GM13976 (cell line): ENCODE measurements at places on chromosomes 7 and 10.

- DNase-seq, result no peak
Measured at GRCh38 chr10:48589266-48589665, 15.6 kb downstream of the ARHGAP22 start.

GRCh38 chr7:11458736-11459483, 373.1 kb downstream of the THSD7A start:
- DNase-seq, result no peak

GRCh38 chr10:124676416-124677062, 67.6 kb downstream of the FAM53B start:
- DNase-seq, result no peak

DNA sequence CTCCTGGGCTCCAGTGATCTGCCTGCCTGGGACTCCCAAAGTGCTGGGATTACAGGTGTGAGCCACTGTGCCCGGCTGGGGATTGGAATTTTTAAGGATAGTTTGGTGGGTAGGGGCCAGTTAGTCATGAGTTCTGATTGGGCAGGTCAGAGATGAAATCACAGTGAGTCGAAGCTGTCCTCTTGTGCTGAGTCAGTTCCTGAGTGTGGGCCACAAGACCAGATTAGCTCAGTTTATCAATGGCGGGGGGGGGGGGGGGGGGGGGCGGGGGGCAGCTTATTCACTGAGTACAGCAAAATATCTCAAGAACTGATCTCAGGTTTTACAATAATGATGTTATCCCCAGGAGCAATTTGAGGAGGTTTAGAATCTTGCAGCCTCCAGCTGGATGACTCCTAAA, 11.6 kb upstream of the ERCC6 start:
- no peak for DNase-seq

GRCh38 chr10:113199459-113199858, 249.4 kb downstream of the TCF7L2 start:
- DNase-seq, result no peak

DNA sequence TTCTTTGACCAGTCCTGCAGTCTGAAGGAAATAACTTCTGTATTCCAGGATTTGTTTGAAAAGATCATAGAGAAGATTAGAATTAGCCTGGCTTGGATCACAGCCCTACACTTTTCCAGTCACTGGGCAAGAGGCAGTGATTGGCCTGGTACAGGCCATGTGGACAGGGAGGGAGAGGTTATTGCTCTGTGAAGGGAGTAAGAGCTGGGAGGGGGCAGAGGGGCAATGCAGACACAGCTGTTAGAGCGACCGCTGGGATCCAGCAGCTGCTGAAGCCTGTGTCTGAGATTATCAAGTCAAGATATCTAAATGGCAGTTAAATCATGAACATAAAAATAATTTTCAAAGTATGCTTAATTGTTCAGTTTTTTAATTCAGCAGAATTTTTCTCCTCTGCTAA, 257.3 kb downstream of the SDK1 start:
- DNase-seq, result no peak

DNA sequence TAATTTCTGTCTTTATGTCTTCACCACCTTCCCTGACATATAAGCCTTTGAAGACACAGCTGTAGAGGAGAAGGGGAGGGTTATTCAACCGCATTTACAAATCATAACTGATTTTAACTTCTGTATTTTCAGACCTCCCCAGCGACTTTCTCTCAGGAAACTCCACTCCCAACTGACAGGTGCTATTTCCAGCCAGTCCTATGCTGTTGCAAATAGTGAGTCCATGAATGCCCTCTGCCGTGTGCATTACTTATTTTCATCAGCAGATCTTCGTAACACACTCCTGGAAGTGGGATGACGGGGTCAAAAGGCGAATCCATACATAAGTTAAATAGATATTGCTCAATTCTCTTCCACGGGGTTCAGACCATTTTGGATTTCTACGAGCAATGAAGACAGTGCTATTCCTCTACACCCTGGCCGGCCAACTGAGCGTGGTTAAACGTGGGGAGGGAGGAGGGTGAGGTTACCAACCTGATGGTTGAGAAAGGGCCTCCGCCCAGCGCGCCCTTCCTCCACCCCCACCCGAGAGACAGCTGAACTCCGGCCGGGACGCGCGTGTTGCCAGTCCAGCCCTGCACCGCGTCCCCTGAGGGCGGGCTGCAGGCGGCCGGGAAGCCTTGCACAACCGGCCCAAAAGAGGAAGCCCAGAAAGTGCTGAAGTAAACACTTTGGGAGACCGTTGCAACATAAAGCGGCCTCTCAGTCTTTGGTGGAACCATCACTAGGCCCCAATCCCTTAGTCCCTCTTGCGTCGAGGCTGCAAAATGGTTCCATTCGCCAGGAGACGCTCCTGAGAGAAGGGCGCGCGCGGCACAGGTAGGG, at the start of gene APBB1IP:
TSS of gene APBB1IP (plus strand) at position 705 of the 825 bp plus-strand sequence. CDS start 53,986 bp downstream, outside the sequence.
- peak; percentile 62 for DNase-seq

DNA sequence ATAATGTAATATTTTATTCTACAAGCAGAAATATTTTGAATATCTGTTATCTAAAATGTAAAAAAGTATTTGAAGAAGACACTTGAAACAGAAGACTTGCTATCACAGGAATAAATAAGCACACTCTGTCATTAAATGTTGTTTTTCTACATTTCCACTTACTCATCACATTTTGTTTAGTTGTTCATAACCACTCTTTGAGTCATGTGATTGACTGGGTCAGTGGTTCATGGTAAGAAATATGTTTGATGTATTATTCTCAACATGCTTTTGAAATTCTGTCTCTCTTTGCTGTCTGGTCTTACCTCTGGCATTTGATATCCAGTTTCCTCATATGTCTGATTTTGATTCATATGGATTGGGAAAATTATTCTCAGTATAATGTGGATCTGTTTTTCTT, 171.8 kb downstream of the SUGCT start:
- DNase-seq, result no peak

DNA sequence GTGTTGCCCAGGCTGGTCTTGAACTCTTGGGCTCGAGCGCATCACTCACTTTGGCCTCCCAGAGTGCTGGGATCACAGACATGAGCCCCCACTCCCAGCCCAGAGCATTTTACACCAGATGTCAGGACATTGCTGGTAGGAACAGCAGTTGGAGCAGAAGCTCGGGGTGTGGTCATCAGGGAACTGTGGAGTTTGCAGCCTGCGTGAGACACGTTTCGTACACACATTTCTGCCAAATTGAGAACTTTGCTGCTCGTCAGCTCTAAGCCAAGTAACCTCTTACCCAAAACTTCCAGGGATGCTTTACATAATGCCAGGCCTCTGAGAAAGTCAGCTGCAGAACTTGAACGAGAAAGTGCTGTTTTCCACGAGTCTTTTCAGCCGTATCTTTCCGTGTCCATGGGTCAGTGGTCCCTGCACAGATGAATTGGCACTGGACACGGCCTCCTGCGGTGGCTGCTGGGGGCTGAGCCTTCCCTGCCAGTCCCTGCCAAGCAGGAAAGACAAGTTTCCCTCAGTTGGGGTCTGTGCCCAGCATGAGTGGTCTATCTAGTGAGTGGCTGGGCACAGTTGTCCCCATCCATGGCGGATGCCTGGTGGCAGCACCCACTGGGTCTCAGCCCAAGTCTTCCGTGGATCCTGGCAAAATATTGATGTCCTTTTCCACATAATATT, 54.4 kb downstream of the DNAJB6 start:
- no peak for DNase-seq

GRCh38 chr7:82410461-82410860, 33.1 kb downstream of the CACNA2D1 start:
- no peak for DNase-seq

GRCh38 chr7:128121711-128122530, 90.7 kb upstream of the LRRC4 start:
- no peak for DNase-seq

GRCh38 chr7:157129200-157129599, 9.5 kb upstream of the UBE3C start:
- DNase-seq, result no peak

DNA sequence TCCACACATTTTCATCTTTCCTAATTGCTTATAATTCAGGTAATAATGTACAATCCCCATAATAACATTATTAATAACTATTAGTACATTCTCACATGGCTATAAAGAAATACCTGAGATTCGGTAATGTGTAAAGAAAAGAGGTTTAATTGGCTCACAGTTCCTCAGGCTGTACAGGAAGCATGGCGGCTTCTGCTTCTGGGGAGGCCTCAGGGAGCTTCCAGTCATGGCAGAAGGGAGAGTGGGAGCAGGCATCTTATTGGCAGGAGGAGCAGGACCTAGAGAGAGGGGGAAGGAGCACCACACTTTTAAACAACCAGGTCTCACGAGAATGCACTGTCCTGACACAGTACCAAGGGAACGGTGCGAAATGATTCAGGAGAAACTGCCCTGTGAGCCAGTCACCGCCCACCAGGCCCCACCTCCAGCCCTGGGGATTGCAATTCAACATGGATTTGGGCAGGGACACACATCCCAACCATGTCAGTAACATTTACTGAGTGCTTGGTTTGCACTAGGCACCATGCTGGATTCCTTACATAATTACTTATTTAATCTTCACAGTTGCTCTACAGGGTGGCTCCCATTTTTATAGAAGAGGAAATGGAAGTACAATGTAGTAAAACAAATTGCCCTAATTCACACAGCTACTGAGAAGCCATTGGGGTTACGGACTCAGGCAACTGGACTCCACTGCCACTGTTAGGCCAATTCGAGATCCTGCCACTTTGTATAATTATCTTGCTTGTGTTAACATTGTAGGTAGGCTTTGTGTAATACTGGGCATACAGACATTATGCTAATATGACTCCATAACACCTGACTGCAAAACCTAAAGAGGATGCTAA, 8.7 kb upstream of the ESYT2 start:
- DNase-seq, result no peak

GRCh38 chr10:23702977-23703414, 264.1 kb downstream of the OTUD1 start:
- peak; percentile 34 for DNase-seq

DNA sequence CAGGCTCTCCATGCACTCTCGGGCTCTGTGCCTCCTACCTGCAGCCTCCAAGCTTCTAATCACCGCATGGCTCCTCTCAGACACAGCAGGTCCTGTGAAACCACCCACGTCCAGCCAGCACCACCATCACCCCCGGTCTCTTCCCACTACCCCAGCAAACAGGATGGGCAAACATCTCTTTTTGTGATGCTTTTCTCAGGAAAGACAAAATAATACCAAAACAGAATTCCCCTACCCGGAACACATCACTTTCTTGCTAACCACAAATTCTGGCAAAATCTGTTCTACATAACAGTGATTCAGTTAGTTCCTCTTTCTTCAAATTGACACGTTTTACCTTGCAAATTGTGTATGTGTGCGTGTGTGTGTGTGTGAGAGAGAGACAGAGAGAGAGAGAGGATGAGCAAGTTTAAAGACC, 6.5 kb downstream of the SNX8 start:
- DNase-seq, result peak; percentile 63

DNA sequence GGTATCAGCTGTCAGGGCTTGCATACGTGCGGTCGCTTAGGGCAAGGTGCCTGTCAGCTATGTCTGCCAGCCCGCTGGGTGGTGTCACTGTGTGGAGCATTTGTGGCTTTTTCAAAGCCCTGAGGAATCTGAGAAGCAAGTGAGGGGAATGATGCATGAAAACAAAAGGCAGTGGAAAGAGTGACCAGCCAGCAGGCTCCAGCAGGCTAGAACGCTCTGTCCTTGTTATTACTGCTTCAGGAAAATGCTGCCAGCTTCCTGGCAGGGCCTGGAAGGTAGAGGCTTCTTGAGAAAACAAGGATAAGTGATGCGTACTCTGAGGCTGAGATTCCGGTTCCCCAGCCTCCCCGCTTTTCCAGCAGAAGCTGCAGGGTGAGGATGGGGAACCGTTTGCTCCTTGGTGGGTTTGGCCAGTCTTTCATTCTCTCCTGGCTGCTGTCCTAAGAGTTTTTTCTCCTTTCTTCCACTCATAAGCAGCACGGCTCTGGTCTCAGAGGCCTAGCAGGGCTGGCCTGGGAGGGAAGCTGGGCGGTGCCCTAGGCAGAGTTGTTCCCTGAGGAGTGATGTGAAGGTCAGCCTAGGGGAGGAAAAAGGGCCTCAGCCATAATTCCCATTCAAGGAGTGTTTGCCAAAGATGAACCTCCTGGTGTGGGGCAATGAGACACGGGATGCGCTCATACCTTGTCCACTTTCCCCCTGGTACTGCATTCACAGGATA, 42.8 kb upstream of the MKLN1 start:
- no peak for DNase-seq

GRCh38 chr10:88946965-88947590, 5.5 kb downstream of the ACTA2 start:
- no peak for DNase-seq

- no peak for DNase-seq
Measured at GRCh38 chr10:635088-635861, 54.2 kb downstream of the DIP2C start.

DNA sequence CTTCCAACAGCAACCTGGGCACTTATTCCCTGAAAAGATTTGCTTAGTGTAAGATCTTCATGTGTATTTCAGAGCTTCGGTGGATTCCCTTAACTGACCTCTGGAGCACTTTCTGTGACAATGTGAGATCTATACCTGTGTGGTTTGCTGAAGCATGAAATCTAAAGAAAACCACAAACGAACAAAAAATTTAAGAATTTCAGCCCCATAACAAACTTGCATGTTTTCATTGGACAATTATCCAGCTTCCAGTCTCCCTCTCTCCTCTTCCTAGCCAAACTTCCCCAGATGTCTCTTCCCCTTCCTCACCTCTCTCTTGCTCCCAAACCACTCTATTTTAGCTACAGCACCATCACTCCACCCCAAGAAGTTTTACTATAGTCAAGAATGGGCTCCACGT, 279.9 kb upstream of the SORCS1 start:
- DNase-seq, result no peak

DNA sequence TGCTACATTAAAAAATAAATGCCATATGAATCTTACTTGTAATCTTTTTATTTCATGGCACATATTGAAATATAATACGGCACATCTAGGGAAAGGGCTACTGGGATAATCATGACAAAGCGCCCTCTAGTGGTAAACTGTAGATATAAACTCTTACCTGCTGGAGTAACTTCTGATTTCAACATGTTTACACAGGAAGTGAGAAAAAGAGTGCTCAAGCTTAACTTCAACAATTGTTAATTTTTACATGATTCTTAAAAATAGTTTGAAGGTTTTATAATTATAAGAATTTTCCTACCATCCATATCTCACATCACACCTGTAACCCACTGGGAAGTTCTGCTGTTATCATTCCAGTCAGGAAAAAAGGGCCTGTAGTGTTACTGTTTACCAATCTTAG, 2.0 kb upstream of the HEPACAM2 start:
- peak; percentile 29 for DNase-seq

GRCh38 chr10:49320191-49320590, 21.2 kb downstream of the C10orf71 start:
- DNase-seq, result no peak

- DNase-seq, result no peak
Measured at GRCh38 chr10:7937315-7937945, 117.1 kb upstream of the GATA3 start.
